ENCODE measurements at places on chromosomes 7 and 10.
A peak's percentile ranks its signal among the peaks of the same experiment; 100 is the strongest.

GRCh38 chr7:44338600-44338999 lies 13.2 kb upstream of the CAMK2B start:
- DNase-seq: no peak

DNA sequence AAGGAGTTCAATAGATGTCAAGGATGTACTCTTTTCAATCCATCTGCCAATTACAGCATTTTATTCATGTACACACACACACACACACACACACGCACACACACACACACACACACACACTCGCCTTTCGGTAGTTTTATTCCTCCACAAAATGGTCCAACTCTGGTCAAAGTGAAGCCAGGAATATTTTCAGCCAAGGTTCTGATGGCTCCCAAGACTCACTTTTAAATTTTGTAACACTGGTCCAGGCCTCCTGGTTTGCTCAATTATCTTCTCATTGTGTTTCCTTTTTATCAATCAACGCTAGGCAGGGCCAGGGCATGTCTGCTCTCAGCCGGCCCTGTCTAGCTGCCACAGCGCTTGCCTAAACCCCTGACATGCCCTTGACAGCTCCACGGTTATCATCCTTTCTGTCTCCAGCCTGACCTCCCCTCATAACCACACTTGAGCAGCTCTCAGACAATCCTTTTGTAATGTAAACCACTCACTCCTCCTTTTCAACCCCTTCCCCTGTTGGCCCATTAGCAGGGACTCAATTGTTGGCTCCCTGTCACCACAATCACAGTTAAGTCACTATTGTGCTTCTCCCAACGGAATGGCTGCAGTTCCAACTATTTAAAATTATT lies 115.1 kb downstream of the ICA1 start:
- DNase-seq: no peak

- no peak for DNase-seq
Measured at GRCh38 chr7:98251231-98251600, 816 bp downstream of the TECPR1 start.

DNA sequence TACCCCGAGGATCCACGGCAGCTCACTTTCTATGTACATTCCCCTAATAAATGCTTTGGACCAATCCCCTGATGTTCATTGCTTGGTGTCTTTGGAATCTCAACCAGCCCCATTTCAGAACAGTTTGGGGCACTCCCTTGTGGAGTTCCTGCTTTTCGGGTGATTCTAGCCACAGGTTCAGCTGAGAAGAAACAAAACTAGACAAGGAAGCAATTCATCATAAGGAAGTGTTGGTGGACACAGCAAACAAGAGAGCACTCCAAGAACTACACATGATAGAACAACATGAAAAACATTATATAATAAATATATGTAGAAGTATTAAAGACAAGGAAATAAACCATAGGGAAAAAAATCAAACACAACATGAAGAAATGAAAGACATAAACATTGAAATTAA lies 6.0 kb upstream of the CCDC136 start:
- no peak for DNase-seq

DNA sequence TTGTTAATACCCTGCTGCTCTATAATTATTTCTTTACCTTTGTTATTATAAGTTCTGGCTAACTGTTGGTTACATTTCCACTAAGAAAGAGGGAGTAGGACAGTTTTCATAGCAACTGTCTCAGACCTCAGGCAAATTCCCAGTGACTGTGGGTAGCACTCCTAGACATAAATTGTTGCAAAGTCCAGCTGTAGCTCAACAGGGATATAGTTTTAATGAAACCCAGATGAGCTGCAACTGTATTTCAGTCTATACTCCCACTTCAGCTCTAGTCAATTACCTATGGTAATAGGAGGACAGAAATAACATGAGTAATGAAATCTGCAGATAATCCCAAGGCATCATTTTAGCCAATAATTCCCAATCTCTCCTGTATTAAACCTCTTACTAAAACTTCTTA lies 103.0 kb upstream of the SEMA3A start:
- no peak for DNase-seq

- DNase-seq: no peak
Measured at GRCh38 chr7:33425929-33426678, 296.7 kb downstream of the BBS9 start.

DNA sequence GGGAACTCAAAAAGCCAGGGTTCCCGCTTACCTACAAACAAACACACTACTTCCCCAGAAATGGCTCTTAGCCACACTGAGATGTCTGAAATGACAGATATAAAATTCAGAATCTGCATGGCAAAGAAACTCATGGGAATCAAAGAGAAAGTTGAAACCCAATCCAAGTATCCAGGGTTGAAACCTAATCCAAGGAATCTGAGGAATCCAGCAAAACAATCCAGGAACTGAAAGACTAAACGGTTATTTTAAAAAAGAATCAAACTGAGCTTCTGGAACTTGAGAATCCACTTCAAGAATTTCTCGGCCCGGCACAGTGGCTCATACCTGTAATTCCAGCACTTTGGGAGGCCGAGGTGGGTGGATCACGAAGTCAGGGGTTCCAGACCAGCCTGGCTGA lies 568.8 kb downstream of the POM121L12 start:
- no peak for DNase-seq

DNA sequence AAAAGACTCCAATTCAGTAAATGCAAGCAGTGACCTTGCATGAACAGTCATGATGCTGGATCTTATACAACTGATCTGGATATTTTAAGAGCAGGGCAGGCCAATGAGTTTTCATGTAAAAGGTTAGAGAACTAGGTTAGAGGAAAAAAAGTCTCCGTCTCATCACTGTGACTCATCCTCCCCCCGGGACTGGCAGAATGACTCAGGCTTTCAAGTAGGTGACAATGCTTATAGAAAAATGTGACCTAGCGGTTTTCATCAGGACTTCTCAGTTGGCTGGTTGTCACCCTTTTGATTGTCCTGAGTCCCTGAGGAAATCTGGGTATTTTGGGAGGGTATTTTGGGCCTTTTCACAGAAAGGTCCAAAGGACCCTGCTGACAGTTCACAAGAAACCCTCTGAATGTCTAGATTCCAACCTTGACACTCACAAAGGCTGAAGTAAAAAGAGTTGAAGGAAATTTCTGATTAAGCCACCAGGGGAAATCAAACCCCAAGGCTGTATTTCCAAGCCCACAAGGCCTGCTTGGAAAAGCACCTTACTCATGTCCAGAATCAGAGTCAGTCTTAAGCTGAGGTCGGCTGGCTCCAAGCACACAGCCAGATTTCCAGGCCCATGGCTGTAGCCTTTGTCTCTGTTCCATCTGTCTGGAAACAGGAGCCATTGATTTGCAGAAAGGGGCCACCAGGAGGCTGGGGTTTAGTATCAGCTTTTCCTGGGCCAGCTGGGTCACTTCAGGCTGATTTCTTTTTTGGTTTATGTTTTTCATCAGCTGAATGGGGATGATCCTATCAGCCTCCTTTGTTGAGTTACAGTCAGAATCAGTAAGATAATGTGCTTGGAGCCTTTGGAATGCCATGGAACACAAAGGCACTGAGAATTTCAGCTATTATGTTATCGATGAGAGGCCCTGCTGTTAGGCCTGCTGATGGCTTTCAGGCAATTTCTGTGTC lies 226.4 kb upstream of the HABP2 start:
- DNase-seq: peak; percentile 81

GRCh38 chr10:36026081-36026480 lies 384.0 kb upstream of the FZD8 start:
- DNase-seq: no peak

DNA sequence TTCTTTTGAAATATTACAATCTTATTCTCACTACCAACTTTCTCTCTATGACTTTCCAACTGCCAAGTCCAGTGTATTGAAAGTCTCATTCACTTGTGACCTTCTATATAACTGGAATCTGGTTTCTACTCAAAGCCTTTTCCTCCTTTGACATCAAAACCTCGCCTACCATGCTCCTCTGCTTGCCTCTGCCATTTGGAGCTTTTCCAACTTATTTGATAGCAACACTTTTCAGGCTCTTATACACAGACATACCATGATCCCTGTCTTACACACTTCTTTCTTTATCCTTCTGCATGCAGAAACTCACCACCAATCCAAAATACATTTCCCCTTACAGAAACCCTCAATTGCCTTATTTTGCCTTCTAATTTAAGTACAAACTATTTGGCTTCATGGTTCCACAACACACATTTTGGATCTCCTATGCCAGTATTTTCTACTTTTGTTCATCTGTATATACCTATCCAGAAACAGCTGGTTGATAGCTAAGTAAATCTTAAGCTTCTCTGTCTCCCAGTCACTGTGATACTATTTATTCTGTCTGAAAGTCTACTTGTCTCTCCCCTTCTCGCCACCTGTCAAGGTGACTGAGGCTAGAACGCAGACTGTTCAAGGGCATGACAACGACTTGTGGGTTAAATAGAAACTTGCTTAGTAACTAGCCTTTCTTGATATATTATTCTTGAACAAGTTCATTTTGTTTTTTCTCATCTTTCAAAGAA lies 22.4 kb downstream of the GNG11 start:
- DNase-seq: no peak

- no peak for DNase-seq
Measured at GRCh38 chr10:122541541-122542002, 19.0 kb upstream of the DMBT1 start.

- no peak for DNase-seq
Measured at GRCh38 chr7:52270301-52270700, 765.1 kb upstream of the POM121L12 start.

DNA sequence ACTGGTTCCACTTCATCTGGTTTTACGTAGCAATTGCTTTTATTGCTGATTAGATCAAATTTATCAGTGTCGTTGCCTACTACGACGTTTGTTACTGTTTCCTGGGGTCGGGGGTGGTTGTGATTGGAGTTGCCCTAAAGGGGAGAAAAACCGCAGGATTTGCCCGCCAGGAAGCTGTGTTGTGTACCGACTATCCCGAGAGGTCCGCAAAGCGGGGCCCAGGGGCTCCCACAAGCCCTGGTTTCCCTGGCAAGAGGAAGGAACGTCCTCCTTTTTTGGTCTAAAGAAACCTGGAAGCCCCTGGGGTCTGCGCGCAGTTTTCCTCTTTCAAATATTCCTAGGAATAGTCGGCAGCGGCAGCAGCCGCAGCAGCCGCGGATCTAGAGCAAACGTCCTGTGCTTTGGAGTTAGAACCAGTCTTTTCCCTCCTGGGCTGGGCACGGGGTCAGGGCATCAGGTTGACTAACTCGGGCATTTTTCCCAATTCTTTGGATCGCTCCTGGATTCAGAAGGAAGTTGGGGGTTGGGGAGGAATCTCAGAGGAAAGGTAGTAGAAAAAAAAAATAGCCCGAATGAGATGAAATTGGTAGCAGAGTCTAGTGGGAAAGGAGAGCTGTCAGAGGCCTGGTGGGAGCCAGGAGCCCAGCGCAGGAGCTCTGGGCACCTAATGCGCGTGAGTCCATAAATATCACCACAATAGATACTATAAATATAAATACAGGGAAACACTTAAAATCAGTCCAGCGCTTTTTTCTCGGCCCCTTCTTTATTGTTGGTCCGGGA lies 4.6 kb downstream of the VAX1 start:
- DNase-seq: no peak

GRCh38 chr7:25597946-25598345 lies 369.7 kb upstream of the NPVF start:
- no peak for DNase-seq

DNA sequence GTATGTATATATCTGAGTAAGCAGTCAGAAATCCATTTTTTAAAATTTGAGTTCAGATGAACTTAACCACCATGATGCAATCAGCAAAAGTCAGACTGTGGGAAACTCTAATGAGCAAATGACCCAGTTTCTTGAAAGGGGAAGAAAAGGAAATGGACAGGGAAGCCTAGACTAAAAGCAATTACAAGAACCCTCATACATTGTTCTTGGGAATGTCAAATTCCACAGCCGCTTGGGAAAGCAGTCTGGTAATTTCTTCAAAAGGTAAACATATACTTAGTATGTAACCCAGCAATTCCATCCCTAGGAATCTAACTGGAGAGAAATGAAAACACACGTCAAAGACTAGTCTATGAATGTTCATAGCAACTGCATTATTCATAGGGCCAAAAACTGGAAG lies 16.4 kb upstream of the FOXK1 start:
- peak; percentile 74 for DNase-seq

GRCh38 chr7:6508950-6509349 lies 42.3 kb downstream of the GRID2IP start:
- DNase-seq: no peak

GRCh38 chr10:16491933-16492332 lies 29.7 kb downstream of the C1QL3 start:
- no peak for DNase-seq

GRCh38 chr7:7869651-7870050 lies 98.9 kb upstream of the GLCCI1 start:
- DNase-seq: no peak

- no peak for DNase-seq
Measured at GRCh38 chr10:73379064-73379748, 20.5 kb upstream of the CFAP70 start.

GRCh38 chr10:63266391-63267316 lies 133.5 kb downstream of the NRBF2 start:
- no peak for DNase-seq

DNA sequence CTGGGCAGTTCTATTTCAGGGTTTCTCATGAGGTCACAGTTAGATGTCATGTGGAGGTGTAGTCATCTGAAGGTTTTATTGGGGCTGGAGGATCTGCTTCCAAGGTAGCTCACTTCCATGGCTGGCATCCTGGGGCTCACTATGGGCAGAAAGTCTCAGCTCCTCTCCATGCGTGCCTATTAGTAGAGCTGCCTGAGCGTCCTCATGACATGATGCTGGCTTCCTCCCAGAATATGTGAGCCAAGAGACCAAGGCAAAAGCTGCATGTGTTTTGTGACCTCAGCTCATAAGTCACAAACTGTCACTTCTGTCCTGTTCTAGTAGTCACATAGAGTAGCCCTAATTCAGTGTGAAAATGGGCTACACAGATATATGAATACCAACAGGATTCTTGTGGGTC lies 524.4 kb downstream of the SUGCT start:
- no peak for DNase-seq

DNA sequence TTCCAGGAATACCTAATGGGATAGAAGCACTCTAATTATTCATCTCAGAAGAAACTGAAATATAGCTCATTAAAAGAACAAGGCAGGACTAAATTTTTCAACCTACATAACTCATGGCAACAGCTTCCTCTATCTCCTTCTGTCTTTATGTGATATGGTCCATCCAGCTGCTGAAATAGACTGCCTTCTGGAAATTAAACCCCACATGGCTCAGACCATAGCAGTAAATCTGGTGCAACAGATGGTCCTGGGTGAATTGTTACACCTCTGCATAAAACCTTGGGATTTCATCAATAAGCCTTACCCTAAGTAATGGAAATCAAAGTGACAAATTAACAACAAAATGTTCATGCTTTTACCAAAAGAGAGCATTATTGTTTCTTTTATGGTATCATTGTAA lies 205.6 kb upstream of the CSTF2T start:
- DNase-seq: no peak
